Activated CD4-positive, alpha-beta T cell treated with anti-CD3 and anti-CD28 coated beads for 24 hours (primary cell): ENCODE measurements at places on chromosomes 5 and 9.

DNA sequence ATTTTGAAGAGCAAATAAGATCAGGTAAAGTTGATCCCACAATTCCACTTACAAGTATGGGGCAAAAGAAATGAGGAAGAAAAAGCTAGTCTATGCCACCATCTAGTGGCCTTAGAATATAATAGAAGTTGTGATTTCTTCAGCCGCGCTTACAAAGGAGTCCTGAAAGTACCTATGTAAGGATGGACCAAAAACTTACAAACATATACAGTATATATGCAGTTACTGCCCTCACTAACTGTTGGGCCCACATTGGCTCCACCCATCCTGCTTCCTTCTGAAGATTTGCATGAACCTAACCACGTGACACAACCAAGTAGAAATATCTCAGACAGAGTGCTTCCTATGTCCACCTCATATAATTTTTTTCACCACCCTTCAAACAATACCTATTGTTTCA is 11.7 kb upstream of the OR13D1 start:
- no peak for DNase-seq

- DNase-seq, result peak; percentile 20
Measured at GRCh38 chr9:130128733-130129431, 43.3 kb upstream of the NCS1 start.

DNA sequence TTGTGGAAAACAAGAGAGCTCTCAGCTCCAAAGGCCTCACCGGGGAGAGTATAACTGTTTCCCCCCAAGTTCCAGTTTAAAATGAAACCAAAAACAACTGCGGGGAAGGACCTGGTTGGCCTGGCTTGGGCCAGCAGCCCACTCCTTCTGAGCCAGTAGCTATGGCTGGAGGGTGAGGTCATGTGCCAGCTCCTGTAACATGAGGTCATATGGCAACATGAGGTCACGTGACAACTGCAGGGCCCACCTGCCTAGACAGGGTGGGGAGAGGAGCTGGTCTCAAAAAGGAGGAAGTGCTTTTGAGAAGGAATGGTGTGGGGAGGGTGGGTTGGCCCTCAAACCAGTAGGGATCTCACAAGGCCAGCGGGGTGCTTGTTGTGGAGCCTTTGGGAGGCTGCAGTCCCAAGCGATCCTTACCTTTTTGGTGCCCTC is 29.3 kb upstream of the CRB2 start:
- DNase-seq, result no peak

DNA sequence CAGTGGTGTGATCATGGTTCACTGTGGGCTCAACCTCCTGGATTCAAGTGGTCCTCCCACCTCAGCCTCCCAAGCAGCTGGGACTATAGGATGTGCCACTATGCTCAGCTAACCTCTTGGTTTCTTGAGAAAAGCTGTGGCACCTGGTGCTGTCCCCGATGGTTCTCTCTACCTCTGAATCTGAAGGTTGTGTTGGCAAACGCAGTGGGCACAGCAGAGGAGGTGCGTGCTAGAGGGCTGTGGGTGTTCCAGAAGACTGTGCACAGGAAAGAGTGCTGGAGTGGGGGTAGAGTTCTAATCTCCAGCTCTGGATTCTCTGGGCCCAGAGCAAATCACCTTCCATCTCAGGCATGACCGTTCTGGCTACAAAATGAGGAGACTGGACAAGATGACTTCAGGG is 12.5 kb downstream of the RGS3 start:
- DNase-seq, result no peak

DNA sequence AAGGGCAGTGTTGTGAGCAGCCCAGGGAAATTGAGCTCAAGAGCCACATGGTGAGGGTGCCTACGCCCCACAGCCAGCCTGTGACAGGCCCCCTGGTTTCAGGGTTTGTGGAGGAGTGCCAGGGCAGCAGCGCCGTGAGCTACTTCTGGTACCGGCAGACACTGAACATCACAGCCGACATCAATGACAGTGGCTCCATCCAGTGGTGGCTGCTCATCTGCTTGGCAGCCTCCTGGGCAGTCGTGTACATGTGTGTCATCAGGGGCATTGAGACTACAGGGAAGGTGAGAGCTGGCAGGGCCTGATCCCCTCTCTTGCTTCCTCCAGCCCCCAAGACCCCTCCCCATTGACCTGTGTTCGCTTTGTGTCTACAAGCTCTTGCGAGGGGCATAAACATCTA is 10.2 kb downstream of the SLC6A18 start:
- no peak for DNase-seq

- DNase-seq, result no peak
Measured at GRCh38 chr5:149519601-149520000, 31.6 kb downstream of the CSNK1A1 start.

DNA sequence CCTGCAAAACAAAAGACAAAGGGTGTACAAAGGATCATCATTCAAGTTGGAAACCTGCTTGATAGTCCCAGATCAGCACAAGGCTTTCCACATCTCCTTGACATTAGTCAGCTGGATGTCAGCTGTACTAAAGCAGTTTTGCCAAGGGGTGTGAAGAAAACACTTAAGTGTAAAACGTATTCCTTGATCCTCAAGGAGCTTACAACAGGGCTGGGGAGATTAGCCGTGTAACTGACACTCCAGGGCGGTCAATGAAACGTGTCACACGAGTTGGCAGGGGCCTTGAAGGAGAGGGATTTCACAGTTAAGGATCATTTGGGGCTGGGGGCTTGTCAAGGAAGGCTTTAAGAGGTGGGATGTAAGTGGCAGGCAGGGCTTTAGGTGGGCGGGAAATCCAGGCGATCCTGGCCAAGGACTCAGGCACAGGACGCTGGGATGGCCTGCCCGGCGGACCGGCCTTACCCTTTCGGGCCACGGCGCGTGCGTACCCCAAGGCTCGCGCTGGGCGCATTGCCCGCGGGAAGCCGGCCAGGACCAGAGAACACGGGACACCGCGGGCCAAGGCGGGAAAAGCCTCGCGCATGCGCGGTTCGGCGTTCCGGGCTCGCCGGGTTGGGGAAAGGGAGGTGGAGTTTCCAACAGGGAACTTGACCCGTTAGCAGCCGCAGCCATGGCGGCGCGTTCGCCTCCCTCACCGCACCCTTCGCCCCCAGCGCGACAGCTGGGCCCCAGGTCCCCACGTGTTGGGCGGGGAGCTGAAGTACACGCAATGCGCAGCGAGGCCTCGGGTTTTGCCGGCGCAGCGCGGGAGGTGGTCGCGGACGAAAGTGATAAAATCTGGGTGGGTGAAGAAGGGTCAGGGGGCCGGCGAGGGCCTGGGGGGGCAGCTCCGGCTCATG is at the start of gene CNTLN:
Gene CNTLN, plus strand, starts transcription at position 645 of the 899 bp plus-strand sequence. Its CDS starts 26 bp downstream, at position 671.
- peak; percentile 62 for DNase-seq

DNA sequence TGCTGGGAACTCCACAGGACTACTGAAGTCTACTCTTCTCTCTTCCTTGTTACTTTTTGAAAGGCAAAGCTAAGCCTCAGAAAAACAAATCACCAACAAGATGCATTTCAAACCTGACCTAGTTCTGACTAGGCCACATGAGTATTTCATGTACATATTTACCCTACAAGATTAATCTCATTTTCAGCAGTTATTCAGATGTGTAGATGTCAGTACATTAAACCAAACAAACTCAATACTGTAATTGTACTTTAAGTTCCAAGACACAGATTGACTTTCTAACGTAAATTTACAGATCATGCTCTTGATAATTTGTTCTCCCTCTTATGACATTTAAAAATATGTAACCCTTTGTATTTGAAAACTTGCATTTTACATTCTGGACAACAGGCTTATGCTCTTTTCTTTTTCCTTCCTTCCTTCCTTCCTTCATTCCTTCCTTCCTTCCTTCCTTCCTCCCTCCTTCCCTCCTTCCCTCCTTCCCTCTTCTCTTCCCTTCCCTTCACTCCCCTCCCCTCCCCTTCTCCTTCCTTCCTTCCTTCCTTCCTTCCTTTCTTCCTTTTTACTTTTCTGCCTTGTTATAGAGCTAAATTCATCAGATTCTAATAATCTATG is 1653.4 kb downstream of the EFNA5 start:
- DNase-seq, result no peak

GRCh38 chr5:160657068-160657507 is 194.9 kb downstream of the ATP10B start:
- no peak for DNase-seq

DNA sequence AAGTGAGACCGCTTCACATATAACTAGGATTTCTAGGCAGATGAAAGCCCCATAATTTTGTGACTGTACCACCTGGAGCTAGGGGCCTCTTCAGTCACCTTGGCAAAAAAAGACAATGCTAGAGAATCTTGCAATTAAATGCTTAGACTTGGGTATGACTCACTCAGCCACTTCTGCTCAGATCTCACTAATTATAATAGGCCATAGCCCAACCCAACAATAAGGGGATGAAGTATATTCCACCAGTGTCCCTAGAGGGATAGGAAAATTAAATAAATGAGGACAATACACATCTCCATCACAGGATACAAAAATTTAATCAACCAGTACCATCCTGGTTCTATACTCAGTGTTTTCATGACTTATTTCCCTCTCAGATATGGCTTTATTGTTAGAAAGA is 1079.9 kb upstream of the C9orf72 start:
- DNase-seq, result no peak

- no peak for DNase-seq
Measured at GRCh38 chr5:84265130-84265529, 119.5 kb downstream of the EDIL3 start.

DNA sequence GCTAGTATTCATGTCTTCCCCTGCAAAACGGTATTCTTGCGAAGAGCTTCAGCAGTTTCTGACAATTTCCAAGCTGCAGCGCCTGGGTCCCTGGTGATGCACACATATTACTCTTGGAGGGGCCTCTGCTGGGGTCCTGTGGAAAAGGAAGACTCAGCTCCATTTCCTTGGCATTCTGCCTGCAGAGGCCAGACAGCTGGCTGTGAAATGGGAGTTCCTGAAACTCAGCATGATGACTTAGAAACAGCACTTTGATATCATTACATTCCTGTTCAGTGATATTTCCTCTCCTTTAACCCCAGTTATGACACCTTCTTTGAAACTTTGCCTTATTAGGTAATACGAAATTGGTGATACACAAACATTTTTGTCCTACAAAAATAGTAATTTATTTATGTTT is 98.5 kb downstream of the APBA1 start:
- DNase-seq, result no peak

DNA sequence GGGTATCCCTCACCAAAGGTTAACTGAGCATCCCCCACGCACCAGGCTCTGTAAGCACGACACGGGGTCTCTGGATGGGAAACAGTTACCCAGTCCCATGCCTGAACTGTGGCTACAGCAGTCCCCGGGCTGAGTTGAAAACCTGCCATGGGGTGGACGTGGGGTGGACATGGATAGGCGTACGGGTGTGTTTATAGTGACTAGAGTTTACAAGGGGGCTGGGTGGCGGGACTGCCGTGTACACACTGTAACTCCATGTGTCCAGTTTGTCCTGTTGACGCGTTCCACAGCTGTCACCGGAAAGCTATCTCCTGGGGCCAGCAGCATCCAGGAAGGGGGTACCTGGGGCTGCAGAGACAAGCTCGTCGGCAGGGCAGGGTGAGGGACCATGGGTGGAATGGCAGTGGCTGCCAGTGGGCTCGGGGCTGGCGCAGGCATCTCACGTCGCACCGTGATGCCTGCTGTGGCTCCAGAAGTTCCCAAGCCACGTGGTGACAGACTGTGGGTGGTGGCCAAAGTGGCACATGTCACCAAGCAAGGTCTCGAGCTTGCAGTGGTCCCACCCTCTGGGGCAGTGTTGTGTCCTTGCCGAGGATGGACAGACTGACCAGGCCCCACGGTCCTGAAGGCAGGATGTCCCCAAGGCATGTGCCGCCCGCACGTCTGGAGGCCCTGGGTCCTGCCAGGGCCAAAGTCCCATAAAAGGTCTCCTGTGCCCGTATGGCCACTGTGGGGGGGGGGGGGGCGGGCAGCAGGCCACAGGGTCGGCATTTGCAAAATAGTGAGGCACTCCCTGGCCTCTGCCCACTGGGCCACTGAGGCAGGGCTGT is 29.3 kb upstream of the RNF130 start:
- no peak for DNase-seq

DNA sequence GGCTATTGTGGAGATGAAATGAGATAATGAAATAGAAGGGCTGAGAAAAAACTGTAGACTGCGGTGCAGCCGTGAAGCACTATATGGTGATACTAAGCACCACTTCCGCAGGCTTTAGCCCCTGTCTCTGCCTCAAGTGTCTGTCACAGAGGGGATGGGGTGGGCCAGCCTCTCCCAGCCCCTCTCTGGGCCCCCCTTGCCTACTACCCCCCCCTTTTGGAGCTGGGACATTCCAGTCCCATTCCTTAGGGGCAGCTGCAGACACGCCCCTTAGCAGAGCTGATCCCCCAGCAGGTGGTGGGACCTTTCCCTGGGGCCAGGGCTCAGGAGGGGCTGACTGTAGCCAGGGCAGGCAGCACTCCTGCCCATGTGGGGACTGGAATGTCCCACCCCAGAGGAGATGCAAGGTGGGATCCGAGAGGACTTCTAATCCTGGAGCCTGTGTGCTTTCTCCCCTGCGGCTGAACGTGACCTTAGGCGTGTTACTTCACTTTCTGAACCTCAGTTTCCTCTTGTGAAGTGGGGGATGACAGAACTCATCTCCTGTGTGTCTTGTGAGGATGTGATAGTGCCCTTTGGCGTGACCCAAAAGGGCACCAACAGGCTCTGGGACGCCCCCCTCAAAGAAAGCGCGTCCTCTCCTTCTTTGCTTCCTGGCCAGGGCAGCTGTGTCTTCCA is 1.9 kb downstream of the N4BP3 start:
- no peak for DNase-seq

DNA sequence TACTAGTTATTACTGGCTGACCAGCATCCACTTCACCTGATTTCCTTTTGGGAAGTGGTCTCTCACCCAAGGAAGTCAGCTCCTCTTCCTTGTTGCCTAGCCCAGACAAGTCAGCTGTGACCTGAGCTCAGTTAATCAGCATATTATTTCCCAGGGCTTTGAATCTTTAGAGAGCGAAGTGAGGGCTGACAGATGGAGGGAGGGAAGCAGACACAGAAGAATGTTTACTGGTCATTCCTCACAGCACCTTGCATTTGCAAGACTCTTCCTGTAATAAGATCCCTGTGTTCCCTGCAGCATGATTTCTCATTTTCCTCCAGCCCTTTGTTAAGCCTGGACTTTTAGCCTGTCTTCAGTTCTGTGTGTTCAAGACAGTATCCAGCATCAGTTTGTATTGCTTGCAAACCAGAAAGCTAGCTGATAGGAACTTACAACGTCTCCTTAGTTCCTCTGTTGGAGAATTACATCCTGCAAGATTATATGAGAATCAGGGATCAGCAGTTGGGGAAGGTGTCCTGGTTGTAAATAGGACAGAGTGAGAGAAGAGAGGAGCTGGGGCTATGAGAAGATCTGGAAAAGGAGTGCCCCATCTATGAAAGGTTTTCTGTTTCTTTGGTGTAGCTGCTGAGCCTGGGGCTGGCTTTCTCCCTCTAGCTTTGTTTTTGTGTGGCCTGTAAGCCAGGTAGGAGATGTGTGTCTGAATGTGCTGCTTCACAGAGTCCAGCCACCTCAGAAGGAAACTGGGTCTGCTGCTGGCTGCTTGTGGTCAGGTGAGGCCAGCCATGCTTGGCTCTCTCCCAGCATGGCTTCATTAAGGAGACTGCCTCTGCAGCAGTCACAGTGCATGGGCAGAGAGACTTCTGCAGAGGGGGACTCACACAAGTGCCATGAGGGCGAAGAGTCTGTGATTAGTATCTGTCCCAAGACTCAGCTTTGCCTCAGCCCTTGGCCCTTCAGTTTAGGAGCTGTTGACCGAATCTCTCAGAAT is 50.3 kb downstream of the MAN2A1 start:
- no peak for DNase-seq
